ENCODE measurements at places on chromosomes 4 and X. TPM values are rescaled to one million over a fixed set of nuclear protein-coding genes. Genes with fewer than 3 reads are reported as not detected.

The RGN gene
- 4.4 TPM for total RNA-seq

The GPR173 gene
- total RNA-seq = 6.4 TPM

The CSN1S1 gene
- total RNA-seq = not detected

The CLTRN gene
- 2.0 TPM for total RNA-seq

The SCFD2 gene
- total RNA-seq = 8.4 TPM

The UGT2A1 gene
- total RNA-seq = not detected

The ADGRG2 gene
- total RNA-seq = 0.88 TPM

The SOWAHB gene
- total RNA-seq = 23.3 TPM

The PARM1 gene
- 3.0 TPM for total RNA-seq

The CCDC120 gene
- total RNA-seq = 6.4 TPM

The SCML1 gene
- 3.0 TPM for total RNA-seq

The CACNA1F gene
- not detected for total RNA-seq

The CENPVL1 gene
- 0.96 TPM for total RNA-seq

The TENM3 gene
- 11.2 TPM for total RNA-seq
